ENCODE measurements at places on chromosomes 2 and 18. TPM values are rescaled to one million over a fixed set of nuclear protein-coding genes. Genes with fewer than 3 reads are reported as not detected.
A peak's percentile ranks its signal among the peaks of the same experiment; 100 is the strongest.

FEV gene
- not detected for total RNA-seq

CHRNA1 gene
- total RNA-seq = 0.16 TPM

COBLL1 gene
- 13.9 TPM for total RNA-seq

- DNase-seq = no peak
These were observed 13.4 kb downstream of the DOK1 start for GRCh38 chr2:74567881-74568280.

DNA sequence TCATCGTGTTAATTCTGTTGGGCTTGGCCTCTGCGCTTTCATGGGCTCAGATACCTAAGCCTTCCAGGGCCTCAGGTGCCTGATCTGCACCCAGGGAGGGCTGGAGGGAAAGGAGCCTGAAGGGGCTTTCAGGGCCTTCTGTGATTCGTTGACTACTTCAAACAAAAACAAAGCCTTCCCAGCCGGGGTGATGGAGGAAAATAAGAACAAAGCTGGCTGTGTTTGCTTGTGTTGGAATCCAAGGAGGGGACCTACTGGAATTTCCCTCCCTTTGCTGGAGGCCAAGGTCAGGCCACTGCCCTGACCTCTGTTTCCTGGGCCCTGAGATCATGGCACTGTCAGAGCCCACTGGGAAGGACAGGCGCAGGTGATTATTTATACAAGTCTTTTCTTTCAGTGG is 135.3 kb downstream of the KLHL29 start:
- no peak for DNase-seq

DNA sequence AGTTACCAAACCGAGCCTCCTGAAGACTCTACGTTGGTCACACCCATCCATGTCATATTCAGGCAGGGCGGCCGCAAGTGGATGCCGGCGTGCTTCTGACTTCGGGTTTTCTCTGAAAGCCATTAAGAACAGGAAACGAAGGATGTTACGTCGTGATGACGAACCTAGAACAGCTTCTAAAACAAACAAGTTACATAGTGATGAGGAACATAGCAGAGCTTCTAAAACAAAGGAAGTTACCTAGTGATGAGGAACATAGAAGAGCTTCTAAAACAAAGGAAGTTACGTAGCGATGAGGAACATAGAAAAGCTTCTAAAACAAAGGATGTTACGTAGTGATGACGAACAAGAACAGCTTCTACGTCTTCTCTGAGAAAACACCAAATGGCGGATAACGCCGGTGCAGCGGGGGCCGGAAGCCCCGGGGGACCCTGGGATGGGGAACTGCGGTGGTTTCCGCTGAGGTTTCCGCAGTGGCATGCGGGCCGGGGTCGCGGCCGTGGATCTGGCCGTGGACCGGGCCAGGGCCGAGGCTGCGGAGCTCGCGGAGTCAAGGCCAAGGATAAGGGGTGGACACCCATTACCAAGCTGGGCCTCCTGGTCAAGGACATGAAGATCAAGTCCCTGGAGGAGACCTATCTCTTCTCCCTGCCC is 141.1 kb downstream of the SOCS6 start:
- no peak for DNase-seq

DNA sequence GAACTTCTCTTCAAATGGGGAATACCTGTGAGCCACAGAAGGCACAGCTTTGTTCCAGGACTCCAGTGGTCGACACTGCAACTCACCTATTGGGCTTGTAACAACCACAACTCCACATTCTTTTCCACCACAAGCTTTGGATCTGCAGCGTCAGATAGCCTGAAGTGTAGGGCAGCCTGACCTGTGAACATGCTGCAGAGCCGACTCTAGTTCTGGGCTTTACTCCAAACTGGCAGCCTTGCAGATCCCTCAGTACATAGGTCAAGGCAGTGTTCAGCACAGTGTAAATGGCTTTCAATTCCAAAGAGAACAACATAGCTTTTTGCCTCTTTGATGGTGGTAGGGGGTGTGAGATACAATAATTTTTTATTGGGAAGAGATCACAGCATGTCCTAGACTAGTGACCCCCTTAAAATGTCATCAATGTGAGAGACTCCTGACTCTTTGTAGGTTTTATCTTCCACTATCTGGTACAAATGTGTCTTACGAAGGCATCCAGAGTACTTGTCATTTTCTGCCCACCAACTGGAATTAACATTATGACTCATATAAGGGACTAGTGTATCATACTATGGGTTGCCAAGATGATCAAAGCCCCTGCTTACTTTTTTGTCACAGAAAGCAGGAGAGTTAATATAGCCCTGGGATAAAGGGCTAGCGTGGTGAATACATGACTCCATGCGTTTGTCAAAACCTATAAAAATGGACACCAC is 149.8 kb downstream of the COPS8 start:
- peak; percentile 59 for DNase-seq

DNA sequence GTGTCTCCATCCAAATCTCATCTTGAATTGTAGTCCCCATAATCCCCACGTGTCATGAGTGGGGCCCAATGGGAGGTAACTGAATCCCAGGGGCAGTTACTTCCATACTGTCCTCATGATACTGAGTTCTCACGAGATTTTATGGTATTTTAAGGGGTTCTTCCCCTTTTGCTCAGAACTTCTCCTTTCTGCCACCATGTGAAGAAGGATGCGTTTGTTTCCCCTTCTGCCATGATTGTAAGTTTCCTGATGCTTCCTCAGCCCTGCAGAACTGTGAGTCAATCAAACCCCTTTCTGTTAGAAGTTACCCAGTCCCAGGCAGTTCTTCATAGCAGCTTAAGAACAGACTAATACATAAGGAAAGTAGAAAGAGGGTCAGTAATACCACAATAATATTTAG is 480.4 kb downstream of the KCNJ3 start:
- DNase-seq = no peak

DNA sequence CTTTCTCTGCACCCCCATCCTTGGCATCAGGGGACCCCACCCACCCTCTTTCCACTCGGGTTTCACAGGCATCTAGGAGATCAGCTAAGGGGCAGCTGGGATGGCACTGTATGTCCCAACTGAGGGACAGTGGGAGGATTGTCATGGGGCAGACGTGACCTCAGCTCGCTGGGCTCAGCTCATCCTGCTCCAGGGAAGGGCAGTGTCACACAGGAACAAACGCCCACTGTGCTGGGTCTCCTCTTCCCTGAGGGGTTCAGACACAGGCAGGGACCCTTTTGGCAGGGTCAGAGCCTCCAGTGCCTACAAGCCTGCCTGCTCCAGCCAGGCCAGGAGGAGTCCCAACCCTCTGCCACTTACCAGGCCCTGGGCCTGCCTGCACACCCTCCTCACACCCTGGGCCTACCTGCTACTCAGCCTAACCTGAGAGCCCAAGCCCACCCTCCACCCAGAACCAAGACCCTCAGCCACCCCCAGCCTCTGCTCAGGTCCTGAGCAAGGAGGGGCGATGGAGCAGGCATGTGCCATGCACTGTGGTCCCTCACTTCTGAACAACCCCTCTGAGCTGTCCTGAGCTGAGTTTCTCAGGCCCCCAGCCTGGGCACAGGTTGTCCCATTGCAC is 68.2 kb downstream of the HS1BP3 start:
- DNase-seq = peak; percentile 12

- no peak for DNase-seq
These were observed 96.7 kb upstream of the SIX3 start for GRCh38 chr2:44844651-44845270.

GRCh38 chr2:182444806-182445205 is 18.0 kb upstream of the PDE1A start:
- DNase-seq = no peak

- no peak for DNase-seq
These were observed 624.8 kb upstream of the RAB6C start for GRCh38 chr2:129354631-129355030.

DNA sequence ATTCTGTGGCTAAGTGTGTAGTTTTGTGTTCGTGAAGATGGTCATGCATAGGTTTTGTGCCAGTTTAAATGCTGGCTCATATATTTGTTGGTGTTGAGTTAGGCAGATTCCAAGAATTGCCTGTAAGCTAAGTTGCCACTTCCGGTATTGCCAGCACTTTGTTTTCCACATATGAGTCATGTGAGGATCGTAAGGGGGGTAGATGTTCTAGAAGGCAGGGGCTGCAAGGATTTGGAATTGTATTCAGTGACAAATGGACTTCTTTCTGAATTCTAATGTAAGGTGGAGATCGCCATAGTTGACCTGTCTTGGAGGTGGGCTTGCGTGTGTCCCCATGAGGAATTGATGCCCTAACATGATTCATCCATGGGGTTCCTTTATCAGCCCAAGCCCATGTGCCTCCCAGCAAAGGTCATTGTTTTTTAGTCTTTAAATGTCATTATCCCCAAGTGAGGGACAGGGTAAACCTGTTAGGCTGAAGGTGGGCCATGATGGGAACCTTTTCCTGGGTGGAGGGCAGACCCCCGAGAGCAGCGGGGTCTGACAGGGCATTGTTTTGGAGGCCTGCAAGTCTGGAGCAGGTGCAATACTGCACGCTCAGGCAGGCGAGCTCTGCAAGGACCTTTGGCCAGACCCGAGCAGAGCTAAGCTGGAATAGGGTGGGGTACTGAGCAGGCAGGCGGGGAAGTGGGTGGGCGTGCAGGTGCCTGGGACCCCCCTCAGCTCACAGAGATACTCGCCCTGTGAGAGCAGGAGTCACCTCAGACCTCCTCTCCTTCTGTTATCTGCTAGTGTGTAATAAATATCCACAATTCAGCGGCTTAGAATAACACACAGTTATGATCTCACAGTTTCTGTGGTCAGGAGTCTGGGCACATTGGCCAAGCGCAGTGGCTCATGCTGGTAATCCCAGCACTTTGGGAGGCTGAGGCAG is 77.4 kb downstream of the LRRFIP1 start:
- DNase-seq = no peak

GRCh38 chr2:48849770-48850169 is 94.2 kb upstream of the LHCGR start:
- no peak for DNase-seq

DNA sequence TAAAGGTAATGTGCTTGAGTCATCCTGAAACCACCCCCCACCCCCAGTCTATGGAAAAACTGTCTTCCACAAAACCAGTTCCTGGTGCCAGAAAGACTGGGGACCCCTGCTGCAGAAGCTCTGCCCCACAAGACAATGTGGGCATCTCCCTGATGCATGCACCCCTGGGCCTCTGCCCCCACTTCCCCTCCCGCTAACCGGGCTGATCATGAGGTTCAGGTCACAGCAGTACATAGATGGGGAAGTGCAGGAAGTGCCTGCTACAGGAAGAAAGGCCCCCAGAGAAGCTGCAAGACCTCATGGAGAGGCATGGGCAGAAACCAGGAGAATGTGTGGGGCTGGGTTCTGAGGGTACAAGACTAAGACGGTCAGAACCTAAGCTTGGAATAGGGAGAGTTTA is 243.4 kb upstream of the ID2 start:
- DNase-seq = no peak

DNA sequence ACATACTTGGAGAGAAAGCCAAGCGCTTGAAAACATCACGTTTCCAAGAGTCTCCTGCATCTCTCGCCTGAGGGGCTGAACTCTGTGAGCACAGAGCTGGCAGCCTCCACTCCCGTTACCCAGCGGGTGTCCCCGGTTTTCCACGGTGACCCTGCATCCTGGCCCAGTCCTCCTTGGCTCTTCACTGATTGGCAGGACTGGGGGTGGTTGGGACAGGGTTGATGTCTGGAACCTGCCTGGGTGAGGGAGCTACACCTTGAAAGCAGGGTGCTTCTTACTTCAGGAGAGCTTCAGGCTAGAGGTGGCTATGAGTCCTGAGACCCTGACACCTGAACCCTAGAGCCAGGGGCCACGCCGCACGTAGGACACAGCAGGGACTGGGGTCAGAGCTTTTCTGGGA is 234.1 kb downstream of the DYSF start:
- DNase-seq = no peak

- peak; percentile 38 for DNase-seq
These were observed 18.7 kb upstream of the RASGRP3 start for GRCh38 chr2:33457556-33458247.

DNA sequence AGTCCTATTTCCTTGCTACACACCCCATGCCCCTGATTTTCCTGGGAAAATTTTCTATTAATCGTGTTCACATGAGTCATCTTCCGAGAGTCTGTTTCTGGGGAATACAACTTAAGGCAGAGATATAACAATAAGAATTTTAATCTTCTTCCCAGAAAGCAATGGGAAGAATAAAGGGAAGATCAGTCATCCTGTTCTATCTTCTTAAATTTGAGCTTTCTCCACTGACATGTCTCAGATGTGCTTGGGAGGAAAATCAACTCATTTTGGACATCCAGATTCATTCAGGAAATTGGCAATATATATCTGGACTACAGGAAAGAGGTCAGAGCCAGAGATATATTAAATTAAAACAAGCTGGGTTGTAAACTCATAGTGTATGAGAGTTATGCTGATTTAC is 62.3 kb upstream of the SPAG16 start:
- DNase-seq = no peak

DNA sequence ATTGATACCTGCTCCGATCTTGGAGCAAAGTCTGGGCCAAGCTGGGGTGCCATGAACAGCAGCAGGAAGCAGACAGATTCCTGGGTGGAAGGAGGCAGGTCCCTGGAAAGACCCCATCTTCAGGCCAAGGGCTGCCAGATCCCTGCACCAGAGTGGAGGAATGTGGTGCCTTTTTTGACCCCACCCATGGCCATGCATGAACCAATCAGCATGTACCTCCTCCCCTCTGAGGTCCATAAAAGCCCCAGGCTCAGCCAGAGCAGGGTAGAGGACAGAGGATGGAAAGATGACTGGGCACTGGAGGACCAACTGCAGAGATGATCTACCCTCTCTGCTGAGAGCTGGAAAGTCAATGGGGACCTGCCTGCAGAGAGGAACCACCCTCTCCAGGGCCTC is 34.4 kb upstream of the ID2 start:
- no peak for DNase-seq

DNA sequence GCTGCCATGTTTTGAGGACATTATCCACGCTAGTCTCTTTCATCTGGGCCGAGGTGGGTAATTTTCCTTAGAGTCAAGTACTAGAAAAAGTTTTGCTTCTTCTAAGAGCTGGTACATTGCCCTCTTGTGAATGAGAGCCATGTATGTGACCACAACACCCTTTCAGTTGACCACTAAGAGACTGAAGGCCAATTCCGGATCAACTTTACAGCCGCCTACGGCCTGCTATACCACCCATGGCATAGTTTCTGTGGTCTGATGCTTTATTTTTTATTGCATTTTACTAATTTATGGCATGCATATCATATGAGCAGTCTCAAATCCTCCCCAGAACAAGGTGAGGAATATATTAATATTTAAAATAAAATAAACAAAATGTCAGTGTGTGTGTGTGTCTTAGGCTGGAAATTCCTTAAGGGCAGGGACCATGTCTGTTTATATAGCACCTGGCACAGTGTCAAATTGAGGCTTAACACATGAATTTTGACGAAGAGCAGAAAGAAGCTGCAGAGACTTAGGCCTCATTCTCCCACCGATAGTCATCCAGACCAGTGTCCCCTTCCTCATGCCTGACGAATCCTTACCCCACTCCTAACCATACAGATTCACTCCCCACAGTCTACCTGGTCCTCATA is 35.4 kb downstream of the PSD4 start:
- no peak for DNase-seq

Measured in left cardiac atrium (tissue), 4 donors.